ENCODE measurements at places on chromosomes 6 and 20.
A peak's percentile ranks its signal among the peaks of the same experiment; 100 is the strongest.

DNA sequence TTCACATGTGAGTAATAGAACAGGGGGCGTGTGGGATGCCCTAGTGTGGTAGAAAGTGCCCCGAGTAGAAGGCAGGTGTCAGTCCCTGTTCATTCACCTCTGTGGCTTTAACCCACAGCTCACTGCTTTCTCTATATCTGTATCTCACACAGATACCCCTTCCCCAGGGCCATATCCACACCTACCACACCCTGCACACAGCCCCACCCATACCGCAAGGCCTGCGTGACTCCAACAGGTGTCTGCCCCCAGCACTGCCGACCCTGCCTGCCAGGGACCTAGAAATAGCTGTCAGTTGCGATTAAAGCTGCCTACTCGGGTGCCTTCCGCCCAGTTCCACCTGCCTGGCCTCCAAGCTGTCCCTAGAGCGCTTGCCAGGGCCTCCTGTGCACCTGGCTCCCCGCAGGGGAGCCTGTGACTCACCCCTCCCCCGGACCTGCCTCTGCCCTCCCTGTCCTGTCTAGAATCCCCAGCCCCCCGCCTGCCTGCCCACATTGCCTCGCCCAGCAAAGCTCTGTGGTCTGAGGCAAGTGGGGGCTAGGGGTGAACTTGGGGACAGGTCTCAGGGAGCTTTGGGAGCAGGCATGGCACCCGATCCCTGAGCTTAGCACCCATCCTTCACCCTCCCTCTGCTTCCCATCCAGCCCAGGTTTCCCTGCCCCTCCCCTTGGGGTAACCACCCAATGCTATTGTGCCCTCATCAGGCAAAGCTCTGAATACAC, 38.3 kb upstream of the ID1 start:
- no peak for DNase-seq

DNA sequence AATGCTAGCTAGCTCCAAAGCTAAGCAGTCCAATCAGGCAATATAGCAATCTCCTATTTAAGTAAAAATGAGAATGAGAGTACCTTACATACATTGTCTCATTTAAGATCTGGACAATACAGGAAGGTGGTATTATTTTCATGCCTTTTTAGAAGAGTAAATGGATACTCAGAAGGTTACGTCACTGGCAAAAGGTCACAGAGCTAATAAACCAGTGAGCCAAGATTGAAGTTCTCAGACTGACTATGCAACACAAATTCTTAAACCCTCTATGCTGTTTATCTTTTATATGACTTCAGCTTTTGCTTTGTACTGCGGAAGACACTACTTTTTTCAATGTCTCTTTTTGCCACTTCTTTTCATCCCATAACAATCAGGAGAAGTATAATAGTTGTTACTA, 135.2 kb upstream of the PRL start:
- DNase-seq, result no peak

- no peak for DNase-seq
These were observed 29.7 kb downstream of the RPF2 start for GRCh38 chr6:111011360-111012142.

DNA sequence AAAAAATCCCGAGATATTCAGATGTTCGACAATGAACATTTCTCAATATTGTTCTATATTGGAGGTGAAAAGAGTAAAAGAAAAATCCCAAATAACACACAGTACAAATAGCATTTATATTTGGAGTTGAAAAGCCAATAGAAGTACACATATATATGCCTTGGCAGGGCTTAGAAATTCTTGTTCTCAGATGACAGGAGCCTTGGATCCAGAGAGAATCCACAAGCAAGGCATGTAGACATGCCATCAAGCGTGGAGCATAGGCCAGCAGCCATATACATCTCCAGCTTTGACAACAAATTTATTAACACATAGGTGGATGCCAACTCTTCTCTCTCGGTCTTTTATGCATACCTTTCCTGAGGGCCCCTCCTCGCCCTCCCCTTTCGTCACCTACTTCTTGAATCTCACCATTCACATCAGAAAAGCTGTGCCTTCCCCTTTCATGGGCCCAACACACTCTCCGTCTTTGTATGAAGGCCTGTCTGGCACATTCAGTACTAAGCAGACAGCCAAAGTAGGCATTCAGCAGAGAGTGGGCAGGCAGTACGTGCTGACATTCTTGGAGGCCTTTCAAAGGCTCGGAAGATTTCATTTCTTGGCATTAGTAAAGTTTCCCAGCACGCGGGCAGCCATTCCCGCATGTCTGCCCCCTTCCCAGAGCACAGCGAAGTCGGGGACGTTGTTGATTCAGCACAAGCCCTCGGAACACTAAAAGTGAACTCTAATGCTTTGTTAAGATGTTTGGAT, 18.2 kb downstream of the NEDD9 start:
- peak; percentile 73 for DNase-seq

DNA sequence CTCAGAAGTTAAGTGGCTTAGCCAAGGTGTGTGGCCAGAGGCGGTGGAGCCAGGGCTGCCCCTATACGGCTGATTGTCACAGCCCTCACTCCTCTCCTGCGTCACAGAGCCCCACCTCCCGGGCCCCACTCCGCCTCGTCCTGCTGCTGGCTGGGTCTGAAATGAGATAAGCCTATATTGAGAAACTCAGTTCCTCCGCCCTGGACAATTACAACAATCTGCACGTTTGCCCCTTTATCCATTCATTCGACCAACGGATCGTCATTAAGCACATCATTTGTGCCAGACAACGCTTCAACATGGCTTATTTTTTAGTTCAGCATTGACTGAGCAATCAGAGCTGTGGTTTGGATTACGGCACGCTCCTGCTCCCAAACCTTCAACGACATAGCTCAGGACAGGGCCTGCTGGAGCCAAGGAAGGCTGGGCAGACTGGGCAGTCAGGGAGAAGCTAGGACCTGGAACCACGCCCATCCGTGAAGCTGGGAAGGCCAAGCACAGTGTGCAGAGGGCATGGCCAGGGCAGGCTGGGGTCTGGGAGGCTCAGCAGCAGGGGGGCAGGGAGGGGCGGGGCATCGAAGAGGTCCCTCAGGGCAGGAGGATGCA, 16.6 kb upstream of the EZR start:
- no peak for DNase-seq

GRCh38 chr6:78436335-78436734, 431.0 kb upstream of the IRAK1BP1 start:
- DNase-seq, result no peak

GRCh38 chr6:45057711-45058110, 270.4 kb upstream of the RUNX2 start:
- DNase-seq, result no peak

DNA sequence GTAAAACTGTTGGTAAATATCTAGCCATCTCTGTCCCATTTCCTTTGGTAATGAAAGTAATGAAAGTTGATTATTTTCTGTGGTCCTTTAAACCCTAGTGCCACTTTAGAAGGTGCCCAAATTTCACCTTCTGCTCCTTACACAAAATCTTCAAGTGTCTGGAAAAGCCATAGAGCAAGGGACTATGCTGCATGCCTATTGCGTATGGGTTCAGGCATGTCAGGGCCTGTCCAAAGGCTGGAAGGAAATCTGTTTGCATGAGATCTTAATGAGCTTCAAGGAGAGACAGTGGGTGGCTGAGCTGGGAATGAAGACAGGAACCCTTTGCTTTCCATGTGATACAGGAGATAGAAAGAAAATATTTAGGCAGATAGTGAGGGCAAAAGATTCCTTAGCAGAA, 66.6 kb upstream of the CCN6 start:
- no peak for DNase-seq

DNA sequence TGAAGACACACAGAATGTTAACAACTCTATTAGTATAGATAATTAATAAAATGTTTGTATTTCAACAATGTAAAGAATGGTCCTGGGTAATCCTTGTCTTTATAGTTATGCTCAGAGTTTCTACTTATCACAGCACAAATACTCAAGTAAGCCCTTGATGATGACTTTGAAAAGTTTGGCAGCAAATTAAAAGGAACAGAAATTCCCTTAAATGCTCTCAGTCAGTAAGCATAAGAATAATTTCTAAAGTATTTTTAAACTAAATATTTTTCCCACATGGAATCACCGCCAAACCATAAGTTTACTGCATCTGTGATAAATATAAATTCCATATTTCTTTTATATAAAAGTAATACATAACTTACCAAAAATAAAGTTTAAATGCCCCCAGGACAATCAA, 96.1 kb downstream of the COL12A1 start:
- DNase-seq, result no peak

- DNase-seq, result no peak
These were observed 147.9 kb downstream of the GMDS start for GRCh38 chr6:2097464-2097863.

DNA sequence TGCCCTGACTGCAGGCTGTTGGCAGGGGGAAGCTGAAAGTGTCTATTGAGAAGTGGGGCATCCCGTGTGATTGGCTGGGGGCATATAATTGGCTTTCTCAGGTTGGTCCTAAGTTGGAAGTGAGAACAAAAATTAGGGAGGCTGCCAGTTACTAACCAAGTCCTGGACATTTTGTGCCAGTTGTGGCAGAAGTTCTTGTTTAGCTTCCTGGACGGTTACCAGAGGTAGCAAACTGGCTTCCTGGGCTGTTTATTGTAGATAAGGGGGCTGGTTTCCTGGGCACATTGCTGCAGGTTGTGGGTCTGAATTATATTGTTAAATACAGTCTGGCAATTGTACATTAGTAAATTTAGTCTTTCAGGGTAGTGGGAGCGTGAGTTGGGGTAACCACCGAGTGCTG, 50.6 kb upstream of the SLC2A12 start:
- no peak for DNase-seq

DNA sequence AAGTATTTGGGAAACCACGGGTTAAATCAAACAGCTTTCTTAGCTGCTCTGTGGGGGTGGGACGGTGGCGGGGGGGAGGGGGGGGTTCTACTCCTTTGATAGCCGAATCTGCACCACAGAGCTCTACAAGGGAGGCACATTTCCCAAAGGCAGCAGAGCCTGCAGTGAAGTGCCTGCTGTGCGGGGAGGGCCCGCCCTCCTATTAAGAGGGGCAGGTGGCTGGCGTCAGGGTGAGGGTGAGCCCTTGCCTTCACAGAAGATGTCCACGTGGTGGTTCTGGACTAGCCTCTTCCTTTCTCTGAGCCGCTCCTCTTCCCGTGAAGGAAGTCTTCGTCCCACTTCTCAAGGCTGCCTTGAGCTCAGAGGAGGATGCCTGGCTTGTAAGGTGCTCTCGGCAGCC, 174.9 kb upstream of the THBS2 start:
- DNase-seq, result no peak

- DNase-seq, result peak; percentile 49
These were observed 193.4 kb downstream of the SYNDIG1 start for GRCh38 chr20:24662752-24663365.

All from left hindlimb (tissue), 1 donor.